ENCODE measurements at places on chromosomes 4 and X.

DNA sequence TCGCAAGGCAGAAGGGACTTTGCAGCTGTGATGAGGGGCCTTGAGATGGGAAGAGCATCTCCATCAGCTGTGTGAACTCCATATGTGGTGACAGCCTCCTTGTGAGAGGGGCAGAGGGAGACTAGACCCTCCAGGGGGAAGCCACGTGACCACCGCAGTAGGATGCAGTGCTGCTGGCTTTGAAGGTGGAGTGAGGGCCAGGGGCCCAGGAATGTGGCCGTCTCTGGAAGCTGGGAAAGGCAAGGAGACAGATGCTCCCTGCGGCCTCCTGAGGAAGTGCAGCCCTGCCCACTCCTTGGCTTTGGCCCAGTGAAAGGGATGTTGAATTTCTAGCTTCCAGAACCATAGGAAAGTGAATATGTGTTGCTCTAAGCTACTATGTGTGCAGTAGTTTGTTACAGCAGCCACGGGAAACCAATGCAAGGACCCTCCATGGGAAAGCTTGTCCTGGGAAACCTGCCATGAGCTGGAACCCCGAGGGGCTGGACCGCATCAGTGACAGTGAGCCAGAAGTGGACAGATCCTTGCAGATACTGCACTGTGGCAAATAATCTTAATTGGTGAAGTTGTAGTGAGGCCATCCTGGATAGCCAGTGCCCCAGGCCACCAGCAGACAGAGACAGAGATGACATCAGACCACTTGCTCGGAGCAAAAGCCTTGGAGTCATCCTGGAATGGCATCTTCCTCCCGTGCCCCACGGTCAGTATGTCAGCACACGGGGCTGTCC, 35.4 kb upstream of the SORCS2 start:
- peak; percentile 48 for DNase-seq

DNA sequence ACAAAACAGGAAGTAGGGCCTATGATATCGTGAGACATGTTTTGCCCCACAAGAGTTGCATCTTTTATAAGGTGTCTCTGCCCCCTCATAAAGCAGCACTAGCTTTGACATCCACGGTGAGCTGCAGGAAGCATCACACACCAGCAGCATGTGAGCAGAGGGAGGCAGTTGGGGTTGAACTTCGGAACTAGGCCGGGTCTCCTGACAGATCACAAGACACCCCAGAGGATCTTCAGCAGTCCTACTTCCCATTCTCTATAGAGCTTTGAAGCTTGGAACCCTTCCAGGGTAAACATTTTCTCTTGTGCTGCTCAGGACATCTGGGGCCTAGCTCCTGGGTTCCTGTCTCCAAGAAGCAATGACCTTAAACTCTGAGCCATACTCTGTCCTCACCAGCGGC, 27.5 kb downstream of the YY2 start:
- DNase-seq: no peak

DNA sequence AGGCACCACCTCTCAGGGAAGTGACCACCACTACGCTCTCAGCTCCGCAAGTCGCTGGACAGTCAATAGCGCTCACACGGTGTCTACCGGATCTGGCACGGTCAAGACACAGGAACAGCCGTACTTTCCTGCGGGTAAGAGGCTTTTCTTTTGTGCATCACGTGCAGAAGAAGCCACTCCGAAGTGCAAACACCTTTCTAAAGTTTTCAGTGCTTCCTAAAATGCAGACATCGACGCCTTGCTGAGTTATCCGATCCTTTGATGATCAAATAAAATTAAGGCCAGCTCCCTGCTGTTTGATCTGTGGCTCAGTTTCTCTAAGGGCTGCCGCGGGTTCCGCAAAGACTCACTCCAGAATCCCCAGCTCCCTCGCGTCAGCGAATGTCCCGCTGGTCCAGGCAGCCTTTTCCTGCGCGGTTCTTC, 71.8 kb downstream of the FBXO8 start:
- DNase-seq: no peak

GRCh38 chrX:117053260-117053659, 590.5 kb upstream of the CT83 start:
- DNase-seq: no peak

GRCh38 chrX:16785247-16786138, 773 bp upstream of the TXLNG start:
- DNase-seq: no peak

DNA sequence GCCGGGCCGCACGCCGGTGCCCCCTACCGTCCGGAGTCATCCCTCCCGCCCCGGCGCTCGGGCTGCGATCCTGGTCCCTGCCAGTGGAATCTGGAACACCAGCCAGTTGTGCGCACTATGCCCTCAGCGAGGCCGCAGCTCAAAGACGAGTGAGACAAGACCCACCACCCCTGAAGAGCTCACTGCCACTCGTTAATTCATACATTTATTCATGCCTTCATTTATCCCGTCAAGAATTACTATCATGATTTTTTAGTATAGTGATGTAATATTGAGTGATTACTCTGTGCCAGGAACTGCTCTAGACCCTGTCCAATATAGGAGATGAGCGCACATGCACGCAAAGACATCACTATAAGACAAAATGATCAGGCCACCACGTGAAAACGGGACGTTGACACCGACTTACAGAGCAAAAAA, 247 bp upstream of the PPA2 start:
- peak; percentile 84 for DNase-seq

DNA sequence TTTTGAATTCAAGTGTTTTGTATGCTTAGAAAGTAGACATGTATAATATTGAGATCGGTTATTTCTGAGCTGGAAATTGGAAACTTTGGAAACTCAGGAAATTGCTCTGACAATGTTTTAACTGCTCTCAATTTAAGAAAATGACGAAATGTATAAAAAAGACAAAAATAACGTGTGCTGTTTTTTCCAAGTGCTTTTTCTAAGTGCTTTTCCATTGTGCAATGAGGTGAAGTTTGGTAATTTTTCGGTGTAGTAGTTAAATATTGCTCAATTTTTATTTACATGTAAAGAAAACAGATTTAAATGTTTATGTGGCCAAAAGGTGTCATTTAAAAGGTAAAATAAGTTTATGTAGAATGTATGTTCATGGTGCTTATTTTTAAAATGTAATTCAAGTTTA, 39.4 kb upstream of the RHOH start:
- DNase-seq: no peak

DNA sequence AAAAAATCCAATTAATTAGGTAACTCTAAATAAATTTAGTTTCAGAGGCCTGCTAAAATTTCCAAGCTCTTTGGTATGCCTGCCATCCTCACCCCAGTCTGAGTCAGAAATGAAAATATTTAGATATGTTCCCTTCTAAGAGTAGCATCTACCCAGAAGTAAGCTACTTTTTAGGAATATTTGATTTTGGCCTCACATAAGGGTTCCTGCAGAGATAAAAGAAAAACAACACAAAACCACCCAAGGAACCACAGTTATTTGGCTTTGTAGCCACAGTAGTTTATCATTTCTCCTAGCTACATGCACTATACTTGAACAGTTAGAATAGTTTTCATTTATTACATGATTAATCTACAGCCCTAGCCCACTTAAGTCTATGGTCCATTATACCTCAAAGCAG, 192.6 kb upstream of the FAM241A start:
- peak; percentile 71 for DNase-seq

GRCh38 chr4:133775881-133776280, 425.7 kb downstream of the PABPC4L start:
- DNase-seq: peak; percentile 55

DNA sequence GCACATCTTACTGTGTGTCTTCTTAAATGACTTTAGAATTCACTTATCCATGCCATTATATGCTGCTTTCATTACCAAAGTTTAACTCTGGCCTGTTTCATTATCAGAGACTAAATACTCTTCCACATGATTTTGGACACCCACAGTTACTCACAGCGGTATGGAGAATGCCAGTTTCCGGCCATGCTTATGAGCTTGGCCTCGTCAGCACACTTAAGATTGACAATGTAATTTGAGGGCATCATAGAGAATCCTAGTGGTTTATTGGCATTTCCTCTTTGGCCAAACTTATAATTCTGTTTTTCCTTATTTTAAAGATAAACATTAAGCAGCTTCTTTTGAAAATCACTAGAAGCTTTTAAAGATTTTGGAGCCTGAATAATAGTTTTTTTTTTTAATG, 104.5 kb downstream of the IRF2 start:
- no peak for DNase-seq

- no peak for DNase-seq
Observed at GRCh38 chrX:25389266-25389665, 373.5 kb upstream of the ARX start.

- peak; percentile 89 for DNase-seq
Observed at GRCh38 chr4:186881521-186882220, 158.0 kb upstream of the FAT1 start.

GRCh38 chr4:52641854-52642563, 17.1 kb downstream of the USP46 start:
- peak; percentile 40 for DNase-seq

DNA sequence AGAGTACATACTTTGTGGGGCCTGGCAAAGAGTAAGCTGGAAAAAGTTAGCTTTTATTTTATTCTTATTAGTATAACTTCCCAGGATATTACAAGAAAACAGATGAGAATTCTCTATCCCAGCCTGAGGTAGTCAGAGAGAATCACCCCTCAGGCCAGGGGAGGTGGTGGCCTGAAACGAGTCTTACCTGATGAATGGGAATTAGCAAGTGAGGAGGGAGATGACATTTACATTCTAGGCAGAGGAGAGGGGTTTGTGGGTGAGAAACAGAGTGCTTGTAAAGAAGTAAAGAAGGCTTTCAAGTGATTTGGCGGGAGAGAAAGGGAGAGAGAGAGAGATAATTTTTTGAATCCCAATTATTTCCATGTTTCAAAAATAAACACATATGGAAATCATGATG, 39.3 kb upstream of the PDK3 start:
- DNase-seq: no peak

- DNase-seq: no peak
Observed at GRCh38 chrX:119899125-119899524, 3.4 kb downstream of the AKAP14 start.

GRCh38 chr4:2250357-2251072, 8.6 kb upstream of the HAUS3 start:
- no peak for DNase-seq

DNA sequence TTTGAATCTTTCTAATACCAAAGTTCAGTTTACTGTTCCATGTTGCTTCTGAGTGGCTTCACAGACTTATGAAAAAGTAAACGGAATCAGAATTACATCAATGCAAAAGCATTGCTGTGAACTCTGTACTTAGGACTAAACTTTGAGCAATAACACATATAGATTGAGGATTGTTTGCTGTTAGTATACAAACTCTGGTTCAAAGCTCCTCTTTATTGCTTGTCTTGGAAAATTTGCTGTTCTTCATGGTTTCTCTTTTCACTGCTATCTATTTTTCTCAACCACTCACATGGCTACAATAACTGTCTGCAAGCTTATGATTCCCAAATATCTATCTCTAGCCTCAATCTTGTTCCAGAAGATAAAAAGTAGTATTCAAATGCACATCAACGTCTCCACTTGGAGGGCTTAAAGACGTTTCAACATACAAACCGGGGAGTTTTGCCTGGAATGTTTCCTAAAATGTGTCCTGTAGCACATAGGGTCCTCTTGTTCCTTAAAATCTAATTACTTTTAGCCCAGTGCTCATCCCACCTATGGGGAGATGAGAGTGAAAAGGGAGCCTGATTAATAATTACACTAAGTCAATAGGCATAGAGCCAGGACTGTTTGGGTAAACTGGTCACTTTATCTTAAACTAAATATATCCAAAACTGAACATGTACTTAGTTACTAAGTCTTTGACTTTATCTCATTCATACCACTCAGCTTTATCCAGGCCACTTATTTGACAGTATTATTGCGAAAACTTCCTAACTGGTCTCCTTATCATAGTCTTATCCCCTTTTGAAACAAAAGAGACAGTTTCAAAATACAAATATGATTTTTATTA, 3.6 kb upstream of the AFP start:
- DNase-seq: no peak

GRCh38 chr4:1715002-1715758, 3.1 kb upstream of the SLBP start:
- no peak for DNase-seq

- DNase-seq: no peak
Observed at GRCh38 chr4:165209796-165210195, 2.4 kb downstream of the KLHL2 start.

- no peak for DNase-seq
Observed at GRCh38 chrX:109040057-109040456, 303.7 kb upstream of the IRS4 start.

DNA sequence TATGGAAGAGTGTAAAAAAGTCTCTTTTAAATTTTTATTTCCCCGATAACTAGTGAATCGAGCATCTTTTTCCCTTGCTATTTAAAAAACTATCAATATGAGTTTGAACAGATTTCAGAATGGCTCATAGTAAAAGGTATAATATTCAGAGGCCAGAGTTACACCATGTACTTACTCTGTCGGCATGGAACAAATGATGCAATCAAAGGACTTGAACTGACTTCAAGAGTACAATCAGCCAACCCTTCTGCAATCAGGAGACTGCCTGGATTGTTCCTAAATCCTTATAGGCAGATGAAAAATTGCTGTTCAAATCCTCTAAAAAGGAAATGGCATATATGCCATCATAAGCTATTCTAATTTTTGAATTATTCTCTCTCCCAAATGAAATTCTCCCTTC, 273.3 kb downstream of the SH2D1A start:
- DNase-seq: no peak

DNA sequence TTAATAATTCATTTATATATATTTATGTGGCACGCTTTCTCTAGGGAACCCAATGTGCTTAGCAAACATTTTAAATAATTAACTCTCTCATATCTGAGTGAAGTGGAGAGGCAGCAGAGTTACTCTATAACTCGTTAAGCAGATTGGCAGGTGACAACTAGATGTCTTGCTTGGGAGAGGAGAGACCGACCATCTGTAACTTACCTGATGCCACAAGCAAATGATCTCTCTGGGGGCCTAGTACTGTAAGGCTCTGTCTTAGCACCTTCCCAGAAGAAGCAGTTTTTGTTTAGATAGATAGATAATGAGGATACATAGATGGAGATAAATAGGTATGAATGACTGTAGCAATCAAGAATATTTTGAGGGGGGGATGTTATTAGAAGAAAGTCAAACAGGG, 11.9 kb upstream of the SEL1L3 start:
- no peak for DNase-seq

DNA sequence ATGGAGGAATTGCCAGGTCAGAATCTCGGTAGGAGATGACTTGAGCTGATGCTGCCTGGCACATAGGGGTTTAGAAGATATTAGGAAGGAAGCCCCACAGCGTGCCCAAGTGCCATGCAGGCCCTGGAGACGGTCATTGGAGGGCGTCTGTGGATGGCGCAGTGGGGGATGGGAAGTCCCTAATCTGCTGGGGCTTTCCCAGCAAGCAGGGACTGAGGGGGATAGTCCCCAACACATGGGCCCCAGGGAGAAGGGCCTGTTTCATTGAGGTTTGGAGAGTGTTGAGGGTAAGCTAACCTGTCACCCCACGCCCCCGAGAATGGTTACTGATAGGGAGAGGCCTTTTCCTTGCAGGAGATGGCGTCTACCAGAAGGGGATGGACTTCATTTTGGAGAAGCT, 7.8 kb downstream of the TAFAZZIN start:
- no peak for DNase-seq

- peak; percentile 69 for DNase-seq
Observed at GRCh38 chr4:85005865-85006377, 39.4 kb upstream of the WDFY3 start.

GRCh38 chrX:144715337-144715736, 532.0 kb upstream of the SPANXN1 start:
- DNase-seq: no peak
